Activated CD4-positive, alpha-beta T cell treated with anti-CD3 and anti-CD28 coated beads, Interleukin-2, amount 50 U/mL, for 24 hours (primary cell): ENCODE measurements at places on chromosomes 12 and 14.

DNA sequence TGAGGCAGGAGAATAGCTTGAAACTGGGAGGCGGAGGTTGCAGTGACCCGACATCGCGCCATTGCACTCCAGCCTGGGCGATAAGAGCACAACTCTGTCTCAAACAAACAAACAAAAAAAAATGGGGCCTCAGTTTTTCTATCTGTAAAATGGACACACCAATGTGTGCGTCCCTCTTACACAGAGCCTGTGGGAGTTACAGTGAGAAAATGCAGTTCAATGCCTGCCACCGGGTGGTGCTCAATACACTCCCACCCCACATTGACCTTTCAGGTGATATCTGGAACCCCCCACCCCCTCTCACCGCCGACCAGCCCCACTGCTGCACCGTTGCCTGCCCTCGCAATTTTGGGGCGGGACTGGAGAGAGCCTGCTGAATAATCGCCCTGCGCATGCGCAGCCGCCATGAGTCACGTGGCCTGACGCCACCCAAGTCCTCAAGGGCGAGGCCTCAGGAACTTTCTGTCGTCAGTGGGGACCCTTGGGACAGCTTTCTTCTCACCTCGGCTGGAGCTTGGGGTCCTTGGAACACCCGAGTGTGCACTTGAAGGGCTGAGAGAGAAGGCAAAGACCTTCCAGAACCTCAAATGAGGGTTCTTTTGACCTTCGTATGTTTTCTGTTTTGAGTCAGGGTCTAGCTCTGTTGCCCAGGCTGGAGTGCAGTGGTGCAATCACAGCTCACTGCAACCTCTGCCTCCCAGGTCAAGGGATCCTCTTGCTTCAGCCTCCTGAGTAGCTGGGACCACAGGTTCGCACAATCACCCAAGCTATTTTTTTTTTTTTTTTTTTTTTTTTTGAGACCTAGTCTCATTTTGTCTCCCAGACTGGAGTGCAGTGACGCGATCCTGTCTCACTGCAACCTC, 14.6 kb upstream of the CABP1 start:
- no peak for DNase-seq

DNA sequence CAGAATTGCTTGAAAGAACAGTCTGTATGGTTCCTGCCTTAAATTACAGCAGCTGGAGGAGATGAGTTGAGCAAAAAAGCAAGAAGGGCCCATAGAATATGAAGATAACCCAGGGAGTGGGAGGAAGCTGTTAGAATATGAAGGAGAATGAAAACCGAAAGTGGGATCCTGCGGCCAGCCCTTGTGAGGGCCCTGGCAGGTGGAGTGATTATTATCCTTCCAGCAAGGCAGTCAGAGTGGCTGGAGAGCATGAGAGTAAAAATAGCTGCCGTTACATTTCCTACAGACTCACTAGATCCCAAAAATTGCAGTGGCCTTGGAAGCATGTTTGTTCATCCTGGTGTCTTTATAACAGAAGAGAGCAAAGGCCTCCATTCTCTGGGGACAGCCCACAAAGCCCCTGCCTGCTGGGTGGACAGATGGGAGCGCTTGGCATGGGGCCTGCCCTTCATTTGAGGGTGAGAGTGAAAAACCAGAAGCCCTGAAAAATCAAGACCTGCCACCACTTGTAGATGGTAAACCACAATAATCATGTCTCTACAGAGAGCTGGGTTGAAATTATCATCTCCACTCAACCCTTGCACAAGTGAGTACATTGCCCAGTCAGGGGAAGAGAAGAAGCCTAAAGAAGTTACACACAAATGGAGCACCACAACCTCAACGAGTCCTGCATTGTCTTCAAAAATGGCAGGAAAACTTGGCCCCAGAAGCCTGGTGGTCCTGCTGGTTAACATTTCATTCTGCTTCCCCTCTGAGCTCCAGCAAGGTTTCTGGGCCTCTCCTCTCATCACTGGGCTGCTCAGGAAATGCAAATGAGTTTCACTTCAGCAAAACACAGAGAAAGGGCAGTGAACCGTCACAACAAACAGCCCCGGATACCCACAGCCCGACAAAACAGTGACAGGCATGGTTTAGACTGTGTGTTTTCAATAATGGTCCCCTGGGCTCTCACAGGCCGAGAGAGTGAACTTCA, 20.5 kb downstream of the ZDHHC22 start:
- DNase-seq, result no peak

DNA sequence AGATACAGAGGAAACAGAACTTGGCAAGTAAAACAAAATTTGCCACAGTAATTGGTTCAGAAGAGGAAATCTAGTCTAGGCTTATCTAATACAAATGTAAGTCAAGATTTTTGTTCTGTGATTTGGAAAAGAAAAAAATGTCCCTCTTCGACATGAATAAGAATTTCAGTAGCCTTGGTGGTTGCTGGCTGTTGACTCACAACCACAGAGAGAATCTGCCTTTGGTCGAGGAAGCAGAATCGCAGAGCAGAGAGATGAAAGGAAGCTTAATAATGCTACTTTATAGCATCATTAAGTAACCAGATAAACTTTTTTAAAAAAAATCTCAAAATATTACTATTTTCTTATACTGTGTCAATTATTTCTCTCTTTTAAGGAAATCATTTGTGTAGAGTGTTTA, 1096.6 kb downstream of the FLRT2 start:
- DNase-seq, result no peak

- peak; percentile 53 for DNase-seq
Observed at GRCh38 chr12:28253161-28253641, 62.9 kb downstream of the CCDC91 start.

DNA sequence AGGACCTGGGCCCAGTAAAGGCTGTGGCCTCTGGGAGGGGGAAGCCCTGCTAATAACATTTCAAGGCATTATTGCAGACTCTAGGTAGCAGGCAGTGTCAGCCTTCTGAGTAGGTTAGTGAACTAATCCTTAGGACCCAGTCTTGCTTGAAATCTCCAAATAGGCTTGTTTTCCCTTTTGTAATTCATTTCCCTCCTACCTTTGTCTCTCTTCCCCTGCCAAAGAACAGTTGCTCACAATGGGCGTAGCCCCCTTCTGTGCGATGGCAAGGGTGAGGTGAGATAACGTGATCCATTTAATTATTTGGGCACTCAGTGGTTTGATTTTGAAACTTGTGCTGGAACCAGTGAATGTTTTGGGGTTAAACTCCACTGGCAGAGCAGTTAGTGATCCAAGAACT, 10.9 kb downstream of the PELI2 start:
- DNase-seq, result no peak

DNA sequence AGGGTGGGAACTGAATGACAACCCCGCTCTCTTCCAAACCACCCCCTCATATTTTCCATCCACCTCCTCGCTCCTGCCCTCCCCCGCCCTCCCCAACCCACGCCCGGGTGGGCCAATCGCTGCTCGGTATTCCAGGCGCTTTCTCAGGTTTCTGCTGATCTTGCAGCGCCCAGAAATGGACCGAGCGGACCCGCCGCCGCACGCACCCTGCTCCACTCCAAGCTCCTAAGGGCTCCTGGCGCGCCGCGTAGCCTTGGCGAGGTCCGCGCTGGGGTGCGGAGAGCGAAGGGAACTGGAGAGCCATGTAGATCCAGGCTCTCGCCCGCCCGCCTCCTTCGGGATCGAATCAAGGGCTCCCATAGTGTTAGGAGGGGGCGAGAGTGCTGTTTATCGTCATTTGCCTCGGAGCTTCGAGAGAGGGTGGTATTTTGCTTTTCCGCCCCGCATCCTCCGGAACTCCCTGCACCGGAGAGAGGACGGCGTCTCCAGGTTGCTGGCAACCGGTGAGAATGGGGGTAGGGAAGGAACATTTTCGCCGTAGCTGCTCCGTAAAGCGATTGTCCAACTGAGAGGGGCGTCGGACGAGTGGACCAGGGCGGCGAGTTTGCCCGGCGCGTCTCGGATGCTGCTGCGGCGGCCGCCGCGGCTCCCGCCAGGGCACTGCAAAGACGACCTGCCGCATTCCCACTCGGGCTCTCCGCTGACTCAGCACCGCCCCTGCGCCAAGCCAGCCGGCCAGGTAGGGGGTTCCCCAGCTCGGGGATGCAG, at the start of gene KCNA1:
Gene KCNA1 (plus strand): TSS at position 172 of the 768 bp plus-strand sequence. CDS start 1,474 bp downstream, outside the sequence.
- DNase-seq, result no peak

GRCh38 chr14:49692193-49692757, 645 bp upstream of the KLHDC1 start:
- no peak for DNase-seq

- no peak for DNase-seq
Observed at GRCh38 chr14:105430565-105430964, 10.9 kb downstream of the MTA1 start.

DNA sequence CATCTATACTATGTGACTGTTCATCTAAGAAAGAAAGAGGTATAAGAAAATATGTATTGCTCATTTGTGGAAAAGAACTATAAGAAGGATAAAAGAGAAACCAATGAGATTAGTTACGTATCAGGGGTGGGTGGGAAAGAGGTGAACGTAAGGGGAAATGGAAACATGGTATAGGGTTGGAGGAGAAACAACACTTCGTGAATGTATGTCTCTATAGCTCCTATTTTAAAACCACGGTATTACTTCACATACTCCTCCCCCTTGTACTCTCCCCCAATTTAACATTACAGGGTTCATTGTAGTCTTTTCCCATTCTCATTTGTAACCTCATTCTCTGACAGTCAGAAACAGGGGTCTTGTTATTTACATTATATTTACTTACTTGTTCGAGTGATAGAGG, 120.4 kb downstream of the FOXG1 start:
- no peak for DNase-seq

DNA sequence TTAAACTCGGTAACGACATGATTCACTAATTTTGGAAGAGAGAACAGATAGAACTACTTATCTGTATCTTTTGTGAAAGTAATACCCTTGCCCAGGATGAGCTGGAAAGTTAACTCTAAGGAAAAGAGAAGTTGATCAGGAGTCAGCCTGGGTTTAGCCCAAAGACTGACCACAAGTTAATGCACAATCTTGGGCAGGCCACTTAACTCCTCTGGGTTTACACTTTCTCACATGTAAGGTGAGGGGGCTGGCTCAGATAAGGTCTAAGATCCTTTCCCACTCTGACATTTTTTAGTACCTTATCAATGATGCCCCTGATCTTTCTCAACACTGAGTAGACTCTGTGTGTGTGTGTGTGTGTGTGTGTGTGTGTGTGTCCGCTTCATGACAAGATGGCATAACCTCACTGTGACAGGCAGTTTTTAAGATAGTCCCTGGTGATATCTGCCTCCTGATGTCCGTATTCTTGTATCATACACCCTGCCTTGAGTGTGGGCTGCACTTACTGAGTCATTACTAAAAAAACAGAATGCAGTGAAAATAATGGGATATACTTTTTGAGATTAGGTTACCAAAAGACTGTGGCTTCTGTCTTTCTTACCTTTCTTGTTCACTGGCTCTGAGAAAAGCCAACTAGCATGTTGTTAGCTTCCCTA, 56.2 kb upstream of the CCDC198 start:
- DNase-seq, result no peak

- no peak for DNase-seq
Observed at GRCh38 chr12:112939761-112940381, 1.6 kb downstream of the OAS3 start.

DNA sequence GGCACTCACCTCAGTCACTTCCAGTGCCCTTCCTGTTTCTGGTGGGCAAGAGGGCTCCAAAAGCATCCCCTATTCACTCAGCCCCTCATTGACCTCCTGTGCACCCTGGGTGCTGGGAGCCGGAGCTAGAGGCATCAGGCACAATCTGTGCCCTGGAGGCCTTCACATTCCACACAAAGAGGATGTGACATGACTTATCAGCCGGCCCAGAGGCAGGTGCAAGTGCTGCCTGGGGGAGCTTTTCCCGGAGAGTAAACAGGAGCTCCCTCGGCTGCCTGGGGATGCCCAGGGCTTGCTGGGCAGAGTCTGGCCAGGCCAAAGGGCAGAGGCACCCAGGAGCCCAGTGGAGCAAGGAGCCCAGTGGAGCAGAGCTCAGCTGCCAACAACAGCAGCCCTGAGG, 64.5 kb downstream of the BCL11B start:
- no peak for DNase-seq

DNA sequence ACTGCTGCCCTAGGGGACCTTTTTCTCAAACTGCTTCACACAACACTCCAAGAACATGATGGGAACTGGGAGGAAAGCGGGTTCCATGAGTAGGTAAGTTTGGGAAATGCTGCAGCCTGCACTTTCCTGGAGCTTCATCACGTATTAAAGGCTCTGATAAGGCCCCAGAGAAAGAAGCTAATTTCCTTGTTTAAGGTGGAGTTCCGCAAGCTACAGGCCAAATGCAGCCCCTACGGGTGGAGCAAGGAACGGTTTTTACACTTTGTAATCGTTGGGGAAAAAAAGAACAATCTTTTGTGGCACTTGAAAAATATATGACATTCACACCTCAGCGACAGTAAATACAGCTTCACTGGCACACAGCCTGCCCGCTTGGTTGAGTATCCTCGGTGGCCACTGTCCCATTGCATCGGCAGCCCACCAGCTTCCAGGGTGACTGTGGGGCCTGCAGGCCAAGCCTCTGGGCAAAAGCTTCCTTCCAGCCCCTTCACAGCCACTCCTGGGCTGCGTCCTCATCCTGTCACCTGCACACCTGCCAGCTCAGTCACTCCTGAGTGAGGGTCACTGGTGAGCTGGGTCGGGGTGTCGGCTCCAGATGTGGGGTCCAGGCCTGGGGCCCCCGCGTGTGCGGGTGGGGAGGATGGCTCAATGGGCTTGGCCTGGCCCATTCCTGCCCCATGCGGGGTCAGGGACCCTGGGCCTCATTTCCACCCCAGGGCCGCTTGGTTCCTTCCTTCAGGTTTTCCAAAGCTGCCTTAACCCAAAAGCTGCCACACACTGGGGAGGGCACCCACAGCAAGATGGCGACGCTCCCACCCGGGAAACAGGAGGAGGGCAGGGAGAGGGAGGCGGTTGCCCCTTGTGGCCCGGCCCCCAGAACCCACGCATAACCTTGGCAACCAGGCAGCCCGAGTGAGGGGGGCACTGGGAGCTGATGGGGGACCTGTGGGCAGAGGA, 2.4 kb downstream of the AMN start:
- no peak for DNase-seq

DNA sequence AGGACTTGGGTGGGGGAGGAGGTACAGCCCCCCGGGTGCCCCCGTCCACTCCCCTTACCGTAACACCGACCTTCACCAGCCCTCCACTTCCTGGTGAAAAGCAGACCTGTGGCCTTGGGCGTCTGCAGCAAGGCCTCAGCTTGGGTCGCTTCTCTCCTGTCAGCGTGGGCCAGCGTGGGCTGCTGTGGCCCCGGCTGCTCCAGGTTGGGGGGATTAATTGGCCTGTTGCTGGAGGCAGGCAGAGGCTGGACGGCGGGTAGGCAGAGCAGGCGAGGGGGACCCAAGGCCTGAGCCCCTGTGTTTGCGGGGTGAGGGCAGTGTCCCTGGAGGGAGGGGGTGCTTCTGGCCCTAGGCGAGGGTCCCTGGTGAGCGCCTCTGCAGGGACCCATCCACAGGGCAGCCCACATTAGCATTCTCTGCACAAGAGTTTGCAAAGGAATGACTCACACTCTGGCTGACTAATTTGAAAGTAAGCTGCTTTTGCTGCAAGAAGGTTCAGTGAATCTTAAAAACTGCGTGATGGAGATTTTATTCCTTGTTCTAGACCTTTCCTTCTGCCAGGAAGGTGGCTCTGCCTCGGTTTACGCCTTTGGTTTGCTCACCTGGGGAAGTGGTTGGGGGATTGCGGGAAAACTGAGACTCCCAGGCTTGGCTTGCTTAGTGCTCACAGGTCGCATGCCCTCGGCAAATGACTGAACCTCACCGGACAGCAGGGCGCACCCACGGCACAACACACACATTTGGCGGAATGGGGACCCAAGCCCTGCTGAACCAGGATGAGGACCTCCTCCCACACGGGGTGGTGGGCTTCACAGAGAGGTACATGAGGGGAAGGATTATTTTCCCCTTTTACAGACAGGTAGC, 37.9 kb upstream of the DLK1 start:
- DNase-seq, result no peak
